ENCODE measurements at places on chromosomes 5 and 9. TPM values are rescaled to one million over a fixed set of nuclear protein-coding genes. Genes with fewer than 3 reads are reported as not detected.

The LPAR1 gene
- 2.4 TPM for total RNA-seq

The LSM11 gene
- 6.1 TPM for total RNA-seq

The CACFD1 gene
- total RNA-seq = 9.8 TPM

The CTXN3 gene
- not detected for total RNA-seq

The TNPO1 gene
- total RNA-seq = 298 TPM

The ANKRD34B gene
- total RNA-seq = not detected

Measured in endothelial cell of umbilical vein (primary cell).